Foreskin fibroblast (primary cell): ENCODE measurements at places on chromosomes 6 and 20.

DNA sequence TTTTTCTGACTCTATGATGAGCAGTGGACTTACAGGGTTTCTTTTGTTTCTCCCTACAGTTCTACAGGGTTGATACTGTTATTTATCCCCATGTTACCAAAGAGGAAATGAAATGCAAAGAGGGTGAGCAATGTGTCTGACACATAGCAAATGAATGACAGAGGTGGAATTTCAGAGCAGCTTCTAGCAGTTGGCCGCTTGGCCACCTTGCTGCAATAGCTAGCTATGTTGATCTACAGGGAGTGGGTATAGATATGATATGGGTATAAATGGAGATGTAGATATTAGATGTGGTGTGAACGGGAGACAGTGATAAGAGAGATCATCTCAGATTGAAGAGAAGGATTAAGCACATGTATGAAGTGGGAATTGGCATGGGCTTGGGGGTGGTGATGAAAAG, 10.9 kb upstream of the SLC22A3 start:
- peak; percentile 30 for DNase-seq

- no peak for DNase-seq
These were observed 29.1 kb downstream of the RSPO3 start for GRCh38 chr6:127147534-127147933.

DNA sequence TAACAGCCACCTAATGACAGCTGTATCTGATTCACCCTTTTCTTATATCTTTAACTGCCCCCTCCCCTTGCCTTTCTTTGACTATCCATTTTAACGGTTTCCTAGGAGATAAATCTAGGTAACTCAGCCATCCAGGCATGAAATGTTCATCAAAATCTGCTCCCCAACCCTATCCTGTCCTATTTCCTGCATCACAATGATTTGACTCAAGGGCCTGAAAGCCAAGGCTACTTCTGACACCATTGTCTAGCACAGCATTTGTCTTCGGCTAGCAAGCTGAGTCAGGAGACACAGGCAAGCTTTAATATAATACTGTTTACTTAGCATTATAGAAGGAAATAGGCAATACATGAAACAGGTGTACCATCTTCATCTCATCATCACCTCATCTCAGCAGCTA, 31.6 kb upstream of the MANEA start:
- DNase-seq: no peak

DNA sequence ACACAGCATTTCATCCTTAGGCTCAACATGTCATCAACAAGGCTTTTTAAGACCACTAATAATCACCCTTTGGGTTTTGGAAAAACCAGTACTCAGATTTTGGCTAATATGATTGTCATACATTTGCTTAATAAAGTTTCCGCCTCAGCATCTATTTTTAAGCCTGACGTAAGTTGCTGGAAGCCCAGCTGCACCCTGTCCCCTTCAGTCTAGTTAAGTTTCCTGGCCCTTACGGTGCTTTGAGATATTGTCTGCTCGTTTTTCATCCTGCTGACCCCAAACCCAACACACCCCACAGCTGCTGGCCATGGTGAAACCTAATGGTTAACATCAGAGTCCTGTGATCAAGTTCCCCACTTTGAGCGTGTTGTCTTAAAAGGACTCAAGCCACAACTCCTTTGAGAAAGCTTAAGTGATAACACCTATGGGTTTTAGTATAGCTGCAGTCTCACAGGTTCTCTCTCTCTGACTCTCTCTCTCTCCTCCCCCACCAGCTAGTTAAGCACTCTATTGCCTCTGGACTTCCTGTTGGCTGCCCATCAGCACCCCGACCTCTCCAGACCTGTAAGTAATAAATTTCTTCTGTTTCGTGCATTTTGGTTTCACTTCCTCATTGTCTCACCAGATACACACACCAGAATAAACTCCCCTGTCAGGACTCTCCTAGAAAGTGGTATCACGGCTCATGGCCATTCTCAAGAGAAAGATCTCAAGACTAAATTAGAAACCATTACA, 802.0 kb downstream of the C6orf118 start:
- no peak for DNase-seq

GRCh38 chr6:160992061-160992979, 751 bp downstream of the MAP3K4 start:
- peak; percentile 83 for DNase-seq

DNA sequence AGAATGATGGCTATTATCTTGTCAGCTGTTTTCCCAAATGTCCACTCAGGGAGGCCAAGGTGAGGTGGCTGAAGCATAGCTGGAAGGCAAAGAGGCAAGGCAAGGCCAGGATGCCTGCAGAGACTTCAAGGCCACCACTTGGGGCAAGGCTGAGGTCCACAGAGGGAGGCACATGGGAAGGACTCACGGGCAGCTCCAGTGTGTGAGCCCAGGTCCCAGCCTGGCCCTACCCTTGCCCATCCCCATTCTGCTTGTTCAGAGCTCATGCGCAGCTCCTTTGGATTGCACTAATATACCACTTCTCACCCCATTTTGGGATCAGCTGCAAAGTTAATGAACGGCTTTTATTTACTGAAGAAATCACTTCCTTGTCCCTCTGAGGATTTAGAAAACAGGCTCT, 111.1 kb upstream of the KCNK16 start:
- DNase-seq: no peak

- no peak for DNase-seq
These were observed 175.7 kb downstream of the DLL1 start for GRCh38 chr6:170114956-170115855.
